Activated T-helper 1 cell treated with anti-CD3 and anti-CD28 coated beads, Interleukin-2, amount 50 U/mL, for 16 hours (primary cell): ENCODE measurements at places on chromosomes 6 and 20.

DNA sequence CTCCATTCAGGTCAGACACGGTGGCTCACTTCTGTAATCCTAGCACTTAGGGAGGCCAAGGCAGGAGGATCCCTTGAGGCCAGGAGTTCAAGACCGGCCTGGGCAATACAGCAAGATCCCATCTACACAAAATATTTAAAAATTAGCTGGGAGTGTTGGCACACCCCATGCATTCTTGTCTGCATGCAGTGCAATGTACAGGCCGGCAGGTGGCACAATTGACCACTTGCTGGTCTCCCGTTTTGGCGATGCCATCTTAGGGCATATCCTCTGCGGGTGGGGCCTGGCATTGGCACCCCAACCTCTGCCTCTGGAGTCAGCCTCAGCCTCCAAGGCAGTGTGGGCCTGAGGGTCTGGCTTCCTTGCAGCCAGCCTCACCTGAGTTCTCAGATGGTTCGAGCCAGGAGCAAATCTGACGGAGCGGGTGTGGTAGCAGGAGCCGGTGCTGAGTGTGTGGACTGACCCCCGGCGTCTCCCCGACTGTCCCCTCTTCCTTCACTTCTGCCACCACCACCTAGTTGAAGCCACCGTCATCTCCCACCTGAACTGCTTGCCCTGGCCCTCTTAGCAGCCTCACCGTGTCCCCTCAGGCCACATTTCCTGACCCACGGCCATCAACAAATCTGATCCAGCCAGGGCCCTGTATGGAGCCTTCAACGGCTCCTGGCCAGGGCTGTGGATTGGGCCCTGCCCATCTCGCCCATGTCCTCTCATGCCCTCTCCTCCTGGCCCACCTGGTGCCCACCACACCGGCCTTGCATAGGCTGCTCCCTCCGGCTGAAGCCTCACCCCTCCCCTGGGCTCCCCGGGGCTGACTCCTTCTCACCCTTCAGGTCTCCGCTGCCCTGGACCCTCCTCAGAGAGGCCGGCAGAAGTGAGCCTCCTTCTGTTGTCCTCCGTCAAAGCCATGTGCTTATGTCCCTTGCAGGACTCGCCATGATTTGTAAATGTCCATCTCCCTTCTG lies 44.0 kb downstream of the EFCAB8 start:
- DNase-seq, result peak; percentile 46

GRCh38 chr20:59141818-59142581 lies 21.6 kb upstream of the ZNF831 start:
- no peak for DNase-seq

DNA sequence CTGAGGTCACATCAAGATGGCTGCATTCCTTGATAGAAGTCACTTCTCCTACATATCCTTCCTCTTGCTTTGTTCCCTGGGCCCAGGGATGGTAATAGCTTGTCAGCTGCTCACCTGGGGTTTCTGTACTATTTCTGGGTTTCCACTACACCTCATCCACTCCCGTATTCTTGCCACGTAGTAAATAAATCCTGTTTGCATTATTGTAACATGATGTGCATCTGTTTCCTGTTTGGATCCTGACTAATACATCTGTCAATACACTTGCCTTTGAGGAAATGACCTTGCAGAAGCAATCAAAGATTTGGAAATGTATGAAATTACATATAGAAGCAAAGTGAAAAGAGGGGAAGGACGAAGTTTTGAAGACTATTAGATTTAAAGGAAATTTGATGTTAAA lies 619.0 kb downstream of the PHF3 start:
- DNase-seq, result no peak

DNA sequence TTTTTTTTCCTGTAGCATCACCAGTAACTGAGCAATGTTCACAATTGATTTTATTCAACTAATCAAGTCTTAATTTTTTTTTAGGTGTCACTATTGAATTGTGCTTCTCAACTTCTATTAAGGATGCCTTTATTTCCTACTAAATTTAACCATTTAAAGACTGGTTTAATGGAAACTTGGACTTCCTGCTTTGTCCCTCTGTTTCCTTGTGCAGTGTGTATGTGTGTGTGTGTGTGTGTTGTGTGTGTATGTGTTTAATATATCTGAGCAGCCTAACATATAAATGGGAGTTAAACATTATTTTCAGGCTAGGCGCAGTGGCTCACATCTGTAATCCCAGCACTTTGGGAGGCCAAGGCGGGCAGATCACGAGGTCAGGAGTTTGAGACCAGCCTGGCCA lies 1.8 kb downstream of the SERPINB6 start:
- no peak for DNase-seq

DNA sequence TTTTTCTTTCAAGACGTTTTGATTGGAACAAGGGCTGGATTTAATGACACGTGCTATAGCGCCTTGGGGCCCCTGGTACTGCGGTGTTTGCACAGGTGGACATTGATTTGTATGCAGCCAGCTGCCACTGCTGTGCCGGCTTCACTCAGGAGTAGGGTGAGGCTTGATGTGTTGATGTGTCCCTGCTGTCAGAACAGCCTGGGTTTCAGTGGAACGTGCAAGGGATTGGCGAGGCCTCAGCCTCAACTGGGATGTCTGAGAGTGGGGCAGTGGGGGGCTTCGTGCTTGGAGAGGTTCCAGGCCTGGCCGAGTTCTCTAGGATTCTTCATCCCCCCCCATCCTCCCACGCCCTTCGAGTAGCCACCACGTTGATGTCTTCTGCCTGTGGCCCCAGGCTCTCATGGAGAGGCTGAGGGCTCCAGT lies 23.0 kb downstream of the PYGB start:
- no peak for DNase-seq
